T-helper 17 cell (primary cell): ENCODE measurements at places on chromosomes 2 and 18.

GRCh38 chr2:39898934-39899333 lies 119.9 kb upstream of the THUMPD2 start:
- no peak for DNase-seq

- no peak for DNase-seq
Observed at GRCh38 chr2:108586631-108587030, 52.4 kb downstream of the LIMS1 start.

DNA sequence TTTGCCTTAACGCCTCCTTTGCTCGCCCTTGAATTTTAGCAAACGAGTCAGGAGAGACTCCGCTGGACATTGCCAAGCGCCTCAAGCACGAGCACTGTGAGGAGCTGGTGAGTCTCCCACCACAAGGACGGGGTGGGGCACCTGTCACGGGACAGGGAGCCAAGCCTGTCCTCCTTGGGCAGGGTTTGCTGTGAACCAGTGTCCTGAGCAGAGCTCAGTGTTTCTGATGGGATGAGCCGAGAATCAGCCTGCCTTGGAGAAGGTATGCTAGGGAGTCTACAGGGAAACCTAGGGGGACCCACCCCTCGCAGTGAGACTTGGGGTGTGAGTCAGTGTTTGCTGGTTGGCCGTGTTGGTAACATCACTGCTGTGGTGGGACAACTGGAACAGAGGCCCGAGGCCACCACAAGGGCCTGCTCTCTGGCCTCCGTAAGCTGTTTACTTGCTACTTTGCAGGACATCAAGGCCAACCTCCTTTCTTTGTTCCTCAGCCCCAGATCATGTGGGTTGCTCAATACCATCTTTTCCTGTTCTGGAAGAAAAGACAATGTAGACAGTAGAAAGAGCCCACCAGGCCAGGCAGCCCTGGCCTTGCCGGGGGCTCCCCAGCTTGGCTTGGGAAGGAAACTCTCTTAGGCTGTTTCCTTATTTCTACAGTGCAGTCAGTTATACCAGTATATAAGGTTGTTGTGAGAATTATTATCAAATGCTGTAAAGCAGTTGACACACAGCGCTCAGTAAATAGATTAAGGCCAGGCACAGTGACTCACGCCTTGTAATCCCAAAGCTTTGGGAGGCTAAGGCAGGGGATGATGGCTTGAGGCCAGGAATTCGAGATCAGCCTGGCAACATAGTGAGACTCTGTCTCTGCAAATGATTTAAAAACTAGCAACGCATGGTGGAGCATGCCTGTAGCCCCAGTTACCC lies 42.4 kb downstream of the ITGB1BP1 start:
- no peak for DNase-seq

DNA sequence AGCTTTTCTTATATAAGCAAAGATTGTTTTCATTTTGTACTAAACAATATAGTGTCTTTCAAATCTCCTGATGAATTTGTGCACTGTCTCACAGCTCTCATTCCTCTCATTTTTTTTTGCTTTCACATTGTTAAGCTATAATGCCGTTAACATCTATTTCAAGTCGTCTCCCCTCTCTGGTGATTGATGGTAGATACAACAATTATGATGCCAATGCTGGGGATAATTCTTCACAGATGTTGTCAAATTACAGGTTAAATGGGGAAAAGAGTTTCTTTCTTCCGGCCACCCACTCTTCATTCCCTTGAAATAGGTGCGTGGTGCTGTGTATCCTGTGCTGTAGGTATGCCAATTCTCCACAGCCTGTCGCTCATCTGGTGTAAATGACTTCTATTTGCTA lies 1053.7 kb upstream of the ZEB2 start:
- no peak for DNase-seq

- no peak for DNase-seq
Observed at GRCh38 chr2:3641841-3642421, 16.1 kb upstream of the ALLC start.

GRCh38 chr18:63604791-63605567 lies 17.8 kb downstream of the SERPINB13 start:
- no peak for DNase-seq

GRCh38 chr18:36459203-36459602 lies 161.7 kb downstream of the FHOD3 start:
- no peak for DNase-seq

DNA sequence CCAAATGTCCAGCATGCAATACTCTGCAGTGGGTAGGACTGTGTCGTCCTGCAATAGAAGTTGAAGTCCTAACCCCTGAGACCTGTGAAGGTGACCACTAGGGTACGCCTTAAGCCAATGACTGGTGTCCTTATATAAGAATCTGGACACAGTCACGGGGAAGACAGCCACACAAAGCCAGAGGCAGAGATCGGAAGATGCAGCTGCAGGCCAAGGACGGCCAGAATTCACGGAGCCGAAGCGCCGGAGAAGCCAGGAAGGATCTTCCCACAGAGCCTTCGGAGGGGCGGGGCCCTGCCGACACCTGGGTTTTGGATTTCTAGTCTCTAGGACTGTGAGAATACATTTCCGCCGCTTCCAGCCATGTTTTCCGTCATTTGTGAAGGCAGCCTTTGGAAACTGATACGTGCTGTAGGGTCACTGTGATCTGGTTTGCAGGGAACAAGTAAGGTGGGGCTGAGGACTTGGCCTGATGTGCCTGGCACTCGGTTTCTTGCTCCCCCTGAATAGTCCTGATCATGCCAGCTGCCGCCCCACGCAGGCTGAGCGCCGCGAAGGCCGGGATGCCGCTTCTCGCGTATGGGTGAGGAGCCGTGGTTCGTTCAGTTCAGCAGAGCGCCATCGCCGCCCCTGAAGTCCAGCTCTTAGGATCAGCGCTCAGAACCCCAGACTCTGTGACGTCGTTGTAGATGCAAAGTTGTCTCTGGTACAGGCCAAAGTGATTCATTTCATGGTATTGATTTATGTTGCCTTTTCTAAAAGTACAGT lies 38.7 kb downstream of the PTGR3 start:
- DNase-seq = no peak

- DNase-seq = no peak
Observed at GRCh38 chr2:207511851-207512250, 17.9 kb upstream of the CREB1 start.

GRCh38 chr2:54524226-54524991 lies 68.3 kb downstream of the SPTBN1 start:
- DNase-seq = no peak

DNA sequence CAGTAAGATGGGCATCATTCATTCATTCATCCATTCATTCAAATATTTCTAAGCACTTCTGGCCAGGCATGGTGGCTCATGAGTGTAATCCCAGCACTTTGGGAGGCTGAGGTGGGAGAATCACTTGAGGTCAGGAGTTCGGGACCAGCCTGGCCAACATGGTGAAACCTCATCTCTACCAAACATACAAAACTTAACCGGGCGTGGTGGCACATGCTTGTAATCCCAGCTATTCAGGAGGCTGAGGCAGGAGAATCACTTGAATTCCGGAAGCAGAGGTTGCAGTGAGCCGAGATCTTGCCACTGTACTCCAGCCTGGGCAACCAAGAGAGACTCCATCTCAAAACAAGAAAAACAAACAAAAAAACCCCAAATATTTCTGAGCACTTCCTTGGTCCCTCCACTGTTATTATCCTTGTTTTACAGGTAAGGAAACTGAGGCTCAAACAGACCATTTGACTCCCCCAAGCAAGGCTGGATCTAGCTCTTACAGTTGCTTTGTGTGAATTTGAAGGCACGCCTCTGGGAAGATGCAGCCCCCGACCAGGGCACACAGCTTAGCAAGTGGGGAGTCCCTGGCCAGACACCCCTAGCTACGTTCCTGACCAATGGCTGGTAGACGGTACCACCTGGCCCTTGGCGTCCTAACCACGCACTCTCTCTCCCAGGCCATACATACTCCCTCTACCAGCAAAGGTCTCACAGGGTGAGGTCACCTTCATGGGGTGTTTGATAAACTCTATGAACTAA lies 50.6 kb upstream of the ODC1 start:
- no peak for DNase-seq

DNA sequence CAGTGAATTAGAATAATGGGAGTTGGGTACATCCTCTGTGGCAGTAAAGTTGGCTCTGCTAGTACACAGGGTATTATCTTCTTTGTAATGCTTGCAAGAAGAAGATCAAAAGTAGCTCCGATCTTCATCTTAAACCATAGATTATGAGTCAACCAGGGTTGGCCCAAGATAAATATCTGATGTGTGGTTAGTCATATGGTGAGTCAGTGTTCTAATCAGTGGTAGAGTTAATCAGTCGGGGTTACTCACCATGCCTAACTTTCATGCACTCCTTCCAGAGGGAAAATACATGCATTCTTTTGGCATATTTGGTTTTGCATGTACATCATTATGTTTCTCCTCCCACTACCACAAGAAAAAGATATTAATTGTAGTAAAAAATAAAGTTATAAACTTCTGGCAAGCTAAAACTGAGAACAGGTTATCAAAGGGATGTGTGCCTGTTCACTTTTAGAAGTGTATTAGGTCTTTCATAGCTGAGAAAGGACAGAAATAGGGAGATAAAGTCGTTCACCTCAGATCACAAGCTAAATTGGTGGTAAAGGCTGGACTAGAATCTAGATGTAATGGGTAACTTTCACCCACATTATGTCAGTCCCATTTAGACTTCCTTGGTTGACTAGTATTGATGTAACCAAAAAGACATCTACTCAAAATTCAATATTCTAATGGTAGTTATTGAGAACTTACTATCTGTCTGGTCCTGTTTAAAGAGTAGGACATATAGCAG lies 684.4 kb downstream of the IRS1 start:
- DNase-seq = no peak

DNA sequence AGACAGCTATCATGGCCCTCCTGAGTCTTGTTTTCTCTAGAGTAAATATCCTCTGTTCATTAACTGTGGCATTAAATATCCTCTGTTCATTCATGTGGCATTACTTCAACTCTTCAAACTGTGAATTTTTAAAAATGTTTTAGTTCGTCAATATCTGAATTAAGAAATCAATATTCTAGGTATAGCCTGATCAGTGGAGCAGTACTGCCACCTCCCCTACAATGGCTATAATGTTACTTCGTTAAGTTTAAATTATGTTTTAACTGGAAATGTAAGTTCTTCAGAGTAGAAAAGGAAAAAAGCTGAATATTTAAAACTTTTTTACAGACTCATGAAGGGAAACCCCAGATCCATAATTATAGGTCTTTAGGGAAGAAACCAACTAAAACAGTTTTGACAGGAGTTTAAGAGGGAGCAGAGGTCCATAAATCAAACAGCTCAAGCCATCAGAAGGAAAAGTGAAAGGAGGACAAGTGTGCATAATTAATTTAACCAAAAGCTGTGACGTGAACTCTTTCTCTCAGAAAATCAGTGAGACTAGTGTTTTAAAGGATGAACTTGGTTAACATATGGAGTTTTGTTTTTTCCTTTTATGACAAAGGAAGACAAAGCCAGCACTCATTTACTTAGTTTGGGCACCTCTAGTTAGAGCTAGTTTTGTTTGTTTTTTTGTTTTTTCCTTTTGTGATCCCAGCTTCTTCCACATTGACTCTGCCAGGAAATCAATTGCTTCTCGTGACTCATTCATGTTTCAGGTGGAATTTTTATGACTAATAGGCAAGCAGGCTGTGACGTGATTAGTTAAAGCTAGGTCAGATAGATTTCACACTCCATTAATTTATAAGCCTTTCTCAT lies 44.9 kb downstream of the RBBP8 start:
- DNase-seq = no peak

- no peak for DNase-seq
Observed at GRCh38 chr18:74990563-74991081, 218.3 kb downstream of the PTGR3 start.

GRCh38 chr2:200515155-200515554 lies 5.3 kb upstream of the KCTD18 start:
- no peak for DNase-seq

GRCh38 chr2:54665436-54665856 lies 58.0 kb upstream of the EML6 start:
- DNase-seq = no peak

GRCh38 chr18:76633588-76634269 lies 138.7 kb upstream of the ZNF516 start:
- no peak for DNase-seq

DNA sequence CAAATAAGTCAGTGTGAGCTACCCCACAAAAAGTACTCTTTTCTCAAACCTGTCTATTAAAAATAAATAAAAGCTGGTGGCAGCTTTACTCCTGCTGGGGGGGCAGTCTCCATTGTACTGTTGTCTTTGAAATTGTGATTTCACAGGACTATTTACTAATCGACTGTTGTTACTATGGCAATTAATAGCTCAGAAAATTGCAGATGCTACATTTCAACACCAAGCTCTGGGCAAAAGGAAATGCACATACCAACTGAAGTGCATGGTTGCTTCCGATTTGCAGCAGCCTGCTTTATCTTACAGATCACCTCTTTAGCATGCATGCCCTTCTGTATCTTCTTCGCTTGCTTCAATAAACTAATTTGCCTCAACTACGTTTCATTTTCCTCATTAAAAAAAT lies 117.6 kb upstream of the DAPL1 start:
- no peak for DNase-seq

DNA sequence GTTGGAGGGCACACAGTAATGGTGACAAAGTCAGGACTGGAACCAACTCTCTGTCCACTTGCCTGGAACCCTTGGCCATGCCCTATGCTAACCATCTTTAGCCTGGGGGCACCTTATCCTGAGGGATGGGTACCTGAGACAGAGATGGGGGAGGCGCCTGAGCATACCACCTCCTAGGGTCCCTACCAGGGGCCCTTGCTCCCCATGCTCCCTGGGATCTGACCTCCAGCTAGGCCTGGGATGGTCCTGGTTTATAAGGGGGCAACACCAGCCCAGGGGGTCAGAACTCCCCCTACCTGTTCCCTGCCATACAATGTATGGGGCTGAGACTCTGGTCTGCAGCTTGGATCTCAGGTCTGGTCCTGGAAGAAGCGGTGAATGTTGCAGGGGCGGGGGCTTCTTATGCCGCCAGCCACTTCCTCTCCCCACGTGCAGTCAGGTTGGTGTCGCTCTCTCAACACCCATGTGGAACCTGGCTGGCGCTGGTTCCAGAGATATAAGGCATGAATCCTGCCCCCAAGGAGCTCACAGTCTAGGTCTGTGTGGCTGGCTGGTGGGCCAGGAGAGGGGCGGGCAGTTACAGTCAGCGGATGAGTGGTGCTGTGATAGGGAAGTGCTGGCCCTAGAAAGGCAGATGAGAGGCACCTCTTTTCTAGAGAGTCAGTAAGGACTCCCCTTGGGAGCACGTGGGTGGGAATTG lies 3.8 kb upstream of the TOGARAM2 start:
- no peak for DNase-seq

DNA sequence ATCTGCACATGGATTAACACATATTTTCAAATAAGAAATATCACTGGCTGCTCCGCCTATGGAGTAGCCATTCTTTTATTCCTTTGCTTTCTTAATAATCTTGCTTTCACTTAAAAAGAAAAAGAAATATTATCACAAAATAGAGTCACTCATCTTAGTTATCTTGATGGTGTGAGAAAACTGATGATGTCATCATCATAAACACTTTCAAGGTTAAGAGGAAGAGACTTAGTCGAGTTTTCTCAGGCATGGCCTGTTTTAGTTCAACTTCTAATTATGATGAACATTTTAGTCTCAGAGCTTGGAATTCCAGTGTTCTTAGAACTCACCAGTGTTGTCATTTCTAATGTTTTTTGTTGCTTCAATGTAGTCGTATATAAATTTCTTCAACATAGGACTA lies 506.1 kb downstream of the PTPRM start:
- DNase-seq = no peak
